ENCODE measurements at places on chromosomes 13 and 19. TPM values are rescaled to one million over a fixed set of nuclear protein-coding genes. Genes with fewer than 3 reads are reported as not detected.

GRCh38 chr19:51318687-51319648 lies 7.5 kb downstream of the IGLON5 start:
- H3K36me3 ChIP-seq: no peaks in the 10 kb centered on the region
- no peak overlapping the region for H3K27ac ChIP-seq
- H3K4me3 ChIP-seq: no peak overlapping the region
- DNase-seq: no peak
- peaks cover 57% of the 10 kb centered on the region for H3K27me3 ChIP-seq

- no peak overlapping the region for H3K4me3 ChIP-seq
- no peaks in the 10 kb centered on the region for H3K36me3 ChIP-seq
- no peak overlapping the region for H3K27ac ChIP-seq
- peaks cover 3% of the 10 kb centered on the region for H3K27me3 ChIP-seq
- no peaks in the 10 kb centered on the region for H3K4me1 ChIP-seq
Measured at GRCh38 chr13:72462166-72462565, 265.3 kb downstream of the MZT1 start.

The NOSIP gene
- 844 TPM for polyA plus RNA-seq

GRCh38 chr13:40476175-40476958 lies 190.1 kb downstream of the FOXO1 start:
- no peak for DNase-seq
- no peak overlapping the region for H3K27ac ChIP-seq
- peaks cover 59% of the 10 kb centered on the region for H3K4me1 ChIP-seq
- H3K4me3 ChIP-seq: no peak overlapping the region
- no peaks in the 10 kb centered on the region for H3K36me3 ChIP-seq
- H3K27me3 ChIP-seq: no peaks in the 10 kb centered on the region

GRCh38 chr13:39394796-39395678 lies 208.0 kb downstream of the LHFPL6 start:
- no peaks in the 10 kb centered on the region for H3K4me1 ChIP-seq
- peaks cover 3% of the 10 kb centered on the region for H3K27me3 ChIP-seq
- H3K4me3 ChIP-seq: no peak overlapping the region
- H3K36me3 ChIP-seq: no peaks in the 10 kb centered on the region
